IMR-90 (cell line): ENCODE measurements at places on chromosomes 5 and 9. TPM values are rescaled to one million over a fixed set of nuclear protein-coding genes. Genes with fewer than 3 reads are reported as not detected.

DNA sequence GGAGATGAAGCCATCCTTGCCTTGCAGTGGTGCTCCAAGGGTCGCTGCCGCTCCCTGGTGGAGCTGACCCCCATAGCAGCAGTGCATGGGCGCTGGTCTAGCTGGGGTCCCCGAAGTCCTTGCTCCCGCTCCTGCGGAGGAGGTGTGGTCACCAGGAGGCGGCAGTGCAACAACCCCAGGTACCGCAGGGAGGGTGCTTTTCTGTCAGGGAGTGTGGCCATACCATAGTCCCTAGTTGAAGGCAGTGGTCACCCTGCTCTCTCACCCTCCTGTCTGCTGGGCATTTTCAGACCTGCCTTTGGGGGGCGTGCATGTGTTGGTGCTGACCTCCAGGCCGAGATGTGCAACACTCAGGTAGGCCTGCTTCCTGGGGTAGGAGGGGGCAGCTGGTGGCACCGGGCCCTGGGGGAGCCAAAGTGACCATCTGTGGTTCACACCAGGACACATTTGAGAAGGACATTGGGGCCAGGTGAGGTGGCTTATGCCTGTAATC lies 11.2 kb downstream of the ADAMTS13 start:
- DNase-seq, result no peak

DNA sequence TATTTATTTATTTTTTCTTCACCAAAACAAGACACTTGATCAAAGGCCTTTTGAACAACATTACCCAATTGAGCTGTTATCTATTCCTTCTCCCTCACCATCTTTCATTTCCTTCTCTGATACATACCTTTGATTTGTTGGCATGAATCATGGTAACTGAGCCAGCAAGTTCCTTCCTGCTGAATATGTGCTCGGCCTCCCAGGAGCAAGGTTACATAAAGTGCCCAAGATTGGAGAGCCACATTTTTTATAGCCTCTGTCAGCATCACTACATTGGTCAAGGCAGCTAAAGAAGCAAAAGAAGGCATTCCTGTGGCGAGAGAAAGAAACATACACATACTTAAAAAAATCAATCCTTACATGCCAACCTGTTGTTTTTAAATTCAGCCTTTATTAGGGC lies 369.6 kb downstream of the CYLC2 start:
- no peak for DNase-seq

DNA sequence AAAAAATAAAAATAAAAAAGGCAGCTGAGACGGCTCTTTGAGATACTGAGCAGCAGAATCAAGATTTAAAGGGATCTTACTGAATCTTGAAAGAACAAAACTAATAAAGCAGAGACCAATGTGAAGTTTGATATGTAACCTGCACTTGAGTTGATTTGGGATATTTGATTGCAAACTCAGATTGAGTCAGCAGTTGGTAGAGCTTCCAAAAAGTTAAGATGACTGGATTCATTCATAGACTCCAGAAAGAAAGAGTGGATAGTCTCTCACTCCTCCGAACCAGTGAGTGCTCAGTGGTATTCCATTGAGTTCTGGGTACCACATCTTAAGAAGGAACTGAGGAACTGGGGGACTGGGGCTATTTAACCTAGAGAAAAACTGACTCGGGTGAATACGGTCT lies 52.7 kb upstream of the TESK1 start:
- DNase-seq, result peak; percentile 33

DNA sequence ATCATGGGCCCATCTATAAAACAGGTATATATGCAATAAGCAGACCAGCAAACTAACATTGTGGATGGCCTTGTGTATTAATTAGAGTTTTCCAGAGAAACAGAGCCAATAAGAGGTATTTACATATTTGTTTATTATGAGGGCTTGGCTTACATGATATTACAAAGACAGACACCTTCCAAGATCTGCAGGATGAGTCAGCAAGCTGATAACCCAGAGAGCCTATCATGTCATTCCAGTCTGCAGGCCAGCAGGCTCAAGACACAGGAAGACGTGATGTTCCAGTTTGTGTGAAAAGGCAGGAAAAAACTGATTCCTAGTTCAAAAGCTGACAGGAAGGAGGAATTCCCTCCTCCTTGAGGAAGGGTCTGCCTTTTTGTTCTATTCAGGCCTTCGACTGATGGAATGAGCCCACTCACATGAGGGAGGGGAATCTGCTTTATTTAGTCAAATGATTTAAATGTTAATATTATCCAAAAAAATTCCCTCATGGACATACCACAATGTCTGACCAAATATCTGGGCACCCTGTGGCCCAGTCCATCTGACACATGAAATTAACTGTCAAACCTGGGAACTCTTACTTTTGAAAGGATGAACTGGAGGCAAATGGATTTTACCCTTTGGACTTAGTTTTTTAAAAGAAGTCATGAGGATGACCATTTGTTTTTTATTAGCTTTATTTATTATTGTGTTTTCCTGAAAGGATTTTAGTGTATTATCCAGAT lies 161.2 kb upstream of the CHD1 start:
- DNase-seq, result no peak

SVEP1 gene
- total RNA-seq, result 13.1 and 16.7 TPM in 2 replicates

DNA sequence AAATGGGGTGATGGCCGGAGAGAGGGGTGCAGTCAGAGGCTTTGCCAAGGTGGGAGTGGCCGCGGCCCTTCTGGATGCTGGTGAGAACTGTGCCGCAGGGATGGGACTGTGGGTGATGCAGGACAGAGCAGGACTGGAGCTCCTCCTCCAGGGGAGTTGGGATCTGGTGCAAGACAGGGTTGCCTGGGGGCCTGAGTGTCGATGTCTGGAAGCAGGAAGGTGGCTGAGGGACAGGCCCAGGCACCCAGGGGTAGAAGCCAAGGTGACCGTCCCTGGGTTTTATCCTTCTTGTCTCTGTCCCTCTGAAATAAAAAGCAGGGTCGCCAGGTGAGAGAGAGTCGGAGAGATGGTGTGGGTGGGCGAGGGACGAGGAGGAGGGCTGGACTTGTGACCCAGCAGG lies 89.1 kb upstream of the IER5L start:
- DNase-seq, result no peak

DNA sequence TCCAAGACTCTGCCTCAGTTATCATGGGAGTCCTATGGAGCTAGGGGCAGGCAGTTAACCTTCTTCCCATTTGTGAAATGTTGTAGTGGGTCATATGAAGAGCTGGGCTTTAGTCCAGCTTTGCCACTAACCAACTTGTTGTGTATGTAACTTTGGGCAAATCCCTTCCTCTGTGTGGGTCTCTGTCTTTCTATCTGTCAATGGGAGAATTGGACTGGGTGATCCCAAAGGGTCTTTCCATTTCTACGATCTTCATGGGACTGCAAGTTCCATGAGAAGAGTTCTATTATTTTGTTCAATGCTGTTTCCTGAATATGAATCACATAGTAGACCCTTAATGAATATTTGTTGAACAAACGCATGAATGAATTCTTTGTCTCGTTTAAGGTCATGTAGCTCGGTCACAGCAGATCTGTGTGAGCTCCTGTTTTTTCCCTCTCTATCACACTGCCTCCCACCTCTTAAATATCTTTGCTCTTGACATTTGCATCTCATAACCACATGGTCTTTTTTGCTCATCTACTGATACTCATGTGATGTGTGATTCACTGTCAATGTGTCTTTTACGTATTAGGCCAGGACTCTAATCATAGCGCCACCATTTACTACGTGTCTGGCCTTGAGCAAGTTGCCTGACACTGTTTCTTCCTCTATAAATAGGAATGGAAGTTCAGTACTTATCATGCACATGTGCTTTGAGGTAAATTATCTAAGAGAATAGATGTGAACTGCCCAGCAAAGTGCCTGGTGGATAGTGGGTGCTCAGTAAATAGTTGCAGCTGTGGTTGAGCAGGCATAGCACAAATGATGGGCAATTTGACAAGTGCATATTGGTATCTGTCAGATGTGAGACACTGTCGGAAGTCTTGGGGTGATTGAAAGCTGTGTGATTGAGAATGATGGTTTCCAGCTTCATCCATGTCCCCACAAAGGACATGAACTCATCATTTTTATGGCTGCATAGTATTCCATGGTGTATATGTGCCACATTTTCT lies 37.4 kb downstream of the PTTG1 start:
- DNase-seq, result no peak

CDH9 gene
- total RNA-seq, result not detected in 2 replicates

CMBL gene
- total RNA-seq, result 5.0 and 5.8 TPM in 2 replicates

DNA sequence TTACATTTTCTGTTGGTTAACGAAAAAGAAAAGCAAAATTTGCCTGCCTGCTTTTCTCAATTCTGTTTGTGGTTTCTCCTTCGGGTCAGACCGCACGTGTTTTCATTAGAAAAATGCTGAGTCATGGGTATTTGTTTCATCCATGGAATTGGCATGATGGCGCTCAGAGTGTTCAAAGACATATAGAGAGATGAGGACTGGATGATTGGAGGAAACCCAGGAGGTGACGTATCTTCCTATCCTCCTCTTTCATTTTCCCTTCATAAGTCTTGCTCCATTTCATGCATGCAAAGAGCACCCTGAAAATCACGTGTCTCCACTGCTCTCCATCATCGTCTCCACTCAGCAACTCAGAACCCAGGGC lies 353.8 kb upstream of the WWC1 start:
- no peak for DNase-seq

DNA sequence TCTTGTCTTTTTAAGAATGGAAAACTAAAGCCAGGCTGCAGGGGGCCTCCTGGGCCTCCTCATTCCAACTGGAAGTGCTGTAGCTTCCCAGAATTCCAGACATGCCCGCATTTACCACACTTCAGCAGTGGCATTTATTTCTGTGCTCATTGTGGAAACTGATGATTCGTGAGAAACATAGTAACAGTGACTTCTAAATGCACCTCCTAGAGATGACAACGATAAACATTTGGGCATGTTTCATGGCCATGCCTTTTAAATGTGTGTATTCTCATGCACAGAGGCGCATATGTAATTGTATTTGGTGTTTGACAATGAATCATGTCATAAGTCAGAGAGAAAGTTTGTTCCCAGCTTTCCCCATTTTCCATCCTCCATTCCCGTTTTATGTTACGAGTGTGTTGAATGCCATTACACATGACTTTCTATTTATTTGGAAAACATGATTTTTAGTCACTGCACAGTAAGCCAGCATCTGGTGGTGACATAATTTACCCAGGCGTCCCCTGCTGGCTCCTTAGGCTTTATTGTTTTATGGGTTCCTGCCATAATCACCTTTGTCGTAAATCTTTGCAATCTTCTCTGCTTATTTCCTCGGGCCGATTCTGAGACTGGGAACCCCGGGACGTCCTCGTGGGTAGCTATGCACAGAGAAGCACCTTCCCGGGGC lies 68.8 kb upstream of the FCN2 start:
- DNase-seq, result peak; percentile 96

DNA sequence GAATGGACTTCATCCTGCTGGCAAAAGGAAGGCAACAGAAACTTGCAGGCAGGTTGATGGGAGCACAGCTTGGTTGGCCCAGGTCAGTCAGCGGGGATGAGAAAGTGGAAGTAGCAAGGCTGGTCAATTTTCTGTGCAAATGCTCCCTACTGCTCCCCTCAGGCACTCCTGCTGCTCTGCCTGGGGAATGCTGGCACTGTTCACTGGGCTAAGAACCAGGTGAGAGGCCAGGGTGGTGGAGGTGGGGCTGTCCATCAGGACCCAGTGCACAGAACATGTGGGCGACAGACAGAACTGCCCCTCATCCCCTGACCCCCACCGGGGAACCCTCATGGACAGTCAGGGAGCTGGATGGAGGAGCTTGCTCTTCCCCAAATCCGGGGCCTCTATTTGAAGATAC lies 593.1 kb downstream of the IRX1 start:
- no peak for DNase-seq

DNA sequence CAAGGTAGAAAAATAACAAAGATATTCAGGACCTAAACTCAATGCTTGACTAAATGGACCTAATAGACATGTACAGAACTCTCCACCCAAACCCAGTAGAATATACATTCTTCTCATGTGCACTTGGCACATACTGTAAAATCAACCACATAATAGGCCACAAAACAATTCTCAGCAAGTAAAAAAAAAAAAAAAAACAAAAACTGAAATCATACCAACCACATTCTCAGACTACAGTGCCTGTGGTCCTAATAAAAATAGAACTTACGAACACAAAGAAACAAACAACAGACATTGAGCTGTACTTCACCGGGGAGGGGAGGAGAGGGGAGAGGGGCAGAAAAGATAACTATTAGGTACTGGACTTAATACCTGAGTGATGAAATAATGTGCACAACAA lies 114.1 kb upstream of the CD180 start:
- no peak for DNase-seq

SH3RF2 gene
- 1.1 and 1.3 TPM in 2 replicates for total RNA-seq

DNA sequence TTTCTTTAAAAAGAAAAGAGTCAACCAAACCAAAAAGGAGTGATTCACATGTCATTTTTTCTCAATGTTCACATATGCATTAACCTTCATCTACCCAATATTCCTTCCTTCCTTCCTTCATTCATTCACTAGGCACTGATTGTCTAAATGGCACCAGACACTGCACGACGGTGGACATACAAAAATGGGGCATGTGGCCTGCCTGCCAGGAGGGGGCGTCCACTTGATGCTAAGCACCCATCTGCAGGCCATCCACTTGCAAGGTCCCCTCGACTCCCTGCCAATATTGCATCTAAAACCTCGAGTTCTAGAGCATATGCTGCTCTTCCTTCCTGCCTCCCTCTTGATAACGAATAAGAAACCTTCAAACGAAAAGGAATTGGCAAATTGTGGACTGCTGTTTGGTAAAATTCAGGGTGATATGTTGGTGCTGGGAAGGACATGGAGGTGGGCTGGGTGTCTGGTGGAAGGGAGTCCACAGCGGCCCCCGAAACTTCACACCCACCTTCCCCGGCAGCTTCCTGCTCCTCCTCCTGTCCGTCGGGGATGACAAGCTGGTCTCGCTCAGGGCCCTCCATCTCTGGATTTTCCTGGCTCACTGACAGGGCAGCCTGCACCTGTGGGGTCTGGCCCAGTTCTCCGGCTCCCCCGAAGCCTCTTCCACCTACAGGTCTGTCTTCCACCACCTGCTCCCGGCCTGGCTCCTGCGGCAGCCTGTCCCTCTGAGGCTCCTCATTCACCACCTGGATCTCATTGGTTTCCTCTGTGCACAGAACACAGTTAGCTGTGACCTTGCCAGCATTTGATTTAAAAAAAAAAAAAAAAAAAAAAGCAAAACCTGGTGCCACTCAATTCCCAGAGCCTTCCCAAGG lies 64.3 kb downstream of the GOLM1 start:
- DNase-seq, result peak; percentile 40

RGS7BP gene
- total RNA-seq, result not detected in 2 replicates

GRCh38 chr5:137753691-137754187 lies 424 bp downstream of the HNRNPA0 start:
- no peak for DNase-seq
